ENCODE measurements at places on chromosomes 11 and 22. TPM values are rescaled to one million over a fixed set of nuclear protein-coding genes. Genes with fewer than 3 reads are reported as not detected.

DNA sequence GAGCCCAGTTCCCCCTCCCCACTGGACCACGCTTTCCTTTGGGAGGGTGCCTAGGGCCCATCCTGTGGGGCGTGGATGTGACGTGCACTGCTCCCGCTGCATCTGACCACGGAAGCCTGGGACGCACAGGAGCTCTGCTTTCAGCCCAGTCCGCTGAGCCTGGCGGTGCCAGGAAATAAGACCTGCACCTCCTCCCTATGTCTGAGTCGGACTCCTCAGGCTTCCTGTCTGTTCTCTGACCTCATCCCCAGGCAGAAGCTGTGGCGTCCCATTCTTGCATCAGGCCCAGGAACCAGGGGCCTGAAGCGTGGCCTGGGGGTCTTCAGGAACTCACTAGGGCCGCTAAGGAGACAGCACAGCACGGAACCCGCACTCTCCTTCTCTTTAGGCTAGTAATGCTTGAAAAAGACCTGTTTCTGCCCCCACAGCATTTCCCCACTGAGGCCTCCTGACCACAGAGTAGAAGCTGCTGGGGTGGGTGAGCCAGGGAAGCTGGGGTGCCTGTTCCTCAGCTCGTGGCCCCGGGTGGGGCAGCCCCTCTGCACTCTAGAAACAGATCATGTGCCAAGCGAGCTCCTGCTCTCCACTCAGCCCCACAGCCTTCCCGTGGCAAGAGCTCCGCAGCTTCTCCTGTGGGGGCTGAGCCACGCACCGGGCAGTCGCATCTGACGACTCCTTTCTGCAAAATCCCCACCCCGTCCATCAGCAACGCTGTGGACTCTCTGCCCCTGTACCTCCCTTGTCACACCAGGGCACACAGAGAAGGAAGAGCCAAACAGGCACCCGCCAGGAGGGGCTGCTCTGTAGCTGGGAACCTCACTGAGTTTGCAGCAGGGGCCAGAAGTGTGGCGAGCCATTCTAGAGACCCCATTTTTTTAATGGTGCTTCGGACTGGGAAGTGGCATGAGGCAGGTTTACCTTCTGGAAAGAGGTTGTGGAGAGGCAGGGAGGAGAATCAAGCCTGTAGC, 22.6 kb downstream of the MOV10L1 start:
- no peak for DNase-seq

DNA sequence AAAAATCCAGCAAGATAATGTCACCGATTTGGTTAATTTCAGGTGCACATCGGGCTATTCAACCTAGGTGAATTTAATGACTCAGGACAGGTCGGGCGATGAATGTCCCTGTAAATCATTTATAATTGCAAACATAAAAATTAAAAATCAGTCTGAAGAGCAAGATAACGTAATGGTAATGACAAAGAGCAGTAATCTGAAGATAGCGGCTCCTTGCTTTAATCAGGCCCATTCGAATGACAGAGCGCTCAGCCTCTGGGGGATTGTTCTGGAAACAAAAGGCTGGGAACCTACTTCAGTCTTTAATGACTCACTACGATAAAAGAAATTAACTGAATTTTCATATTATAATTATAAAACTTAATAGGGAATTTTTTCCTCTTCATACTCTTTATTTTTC, 61.3 kb downstream of the RCN1 start:
- DNase-seq, result no peak

Gene KRTAP5-11
- polyA plus RNA-seq, result not detected

- no peak for DNase-seq
Measured at GRCh38 chr22:42972649-42973535, 42.1 kb downstream of the PACSIN2 start.

GRCh38 chr11:117143390-117143789, 697 bp upstream of the PAFAH1B2 start:
- DNase-seq, result peak; percentile 52

Gene ATF4
- polyA plus RNA-seq, result 301 TPM

Gene C1QTNF5
- 22.0 TPM for polyA plus RNA-seq

GRCh38 chr11:26297189-26297975, 34.5 kb upstream of the ANO3 start:
- DNase-seq, result peak; percentile 40

- DNase-seq, result no peak
Measured at GRCh38 chr11:31860391-31860790, 49.3 kb upstream of the PAX6 start.

GRCh38 chr11:109783840-109784239, 309.4 kb upstream of the ZC3H12C start:
- DNase-seq, result no peak

GRCh38 chr22:45470871-45471270, 31.8 kb upstream of the FBLN1 start:
- no peak for DNase-seq

GRCh38 chr22:23888615-23889401, 5.4 kb upstream of the MIF start:
- DNase-seq, result no peak

Gene RPL27A
- polyA plus RNA-seq, result 1,860 TPM

GRCh38 chr22:33513388-33514338, 406.6 kb downstream of the LARGE1 start:
- no peak for DNase-seq

Gene MMP27
- not detected for polyA plus RNA-seq

- no peak for DNase-seq
Measured at GRCh38 chr22:36239150-36239400, 252 bp downstream of the APOL2 start.

DNA sequence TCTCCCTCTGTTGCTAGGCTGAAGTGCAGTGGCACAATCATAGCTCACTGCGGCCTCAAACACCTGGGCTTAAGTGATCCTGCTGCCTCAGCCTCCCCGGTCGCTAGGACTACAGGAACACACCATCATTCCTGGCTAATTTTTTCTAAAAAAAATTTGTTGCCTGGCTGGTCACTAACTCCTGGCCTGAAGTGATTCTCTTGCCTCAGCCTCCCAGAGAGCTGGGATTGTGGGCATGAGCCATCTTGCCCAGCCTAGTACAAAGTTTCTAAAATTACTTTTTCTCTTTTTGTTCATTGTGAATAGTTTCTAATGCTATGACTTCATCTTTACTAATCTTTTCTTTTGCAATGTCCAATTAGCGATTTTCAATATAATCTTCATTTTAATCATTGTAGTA, 12.5 kb downstream of the RBM7 start:
- no peak for DNase-seq

DNA sequence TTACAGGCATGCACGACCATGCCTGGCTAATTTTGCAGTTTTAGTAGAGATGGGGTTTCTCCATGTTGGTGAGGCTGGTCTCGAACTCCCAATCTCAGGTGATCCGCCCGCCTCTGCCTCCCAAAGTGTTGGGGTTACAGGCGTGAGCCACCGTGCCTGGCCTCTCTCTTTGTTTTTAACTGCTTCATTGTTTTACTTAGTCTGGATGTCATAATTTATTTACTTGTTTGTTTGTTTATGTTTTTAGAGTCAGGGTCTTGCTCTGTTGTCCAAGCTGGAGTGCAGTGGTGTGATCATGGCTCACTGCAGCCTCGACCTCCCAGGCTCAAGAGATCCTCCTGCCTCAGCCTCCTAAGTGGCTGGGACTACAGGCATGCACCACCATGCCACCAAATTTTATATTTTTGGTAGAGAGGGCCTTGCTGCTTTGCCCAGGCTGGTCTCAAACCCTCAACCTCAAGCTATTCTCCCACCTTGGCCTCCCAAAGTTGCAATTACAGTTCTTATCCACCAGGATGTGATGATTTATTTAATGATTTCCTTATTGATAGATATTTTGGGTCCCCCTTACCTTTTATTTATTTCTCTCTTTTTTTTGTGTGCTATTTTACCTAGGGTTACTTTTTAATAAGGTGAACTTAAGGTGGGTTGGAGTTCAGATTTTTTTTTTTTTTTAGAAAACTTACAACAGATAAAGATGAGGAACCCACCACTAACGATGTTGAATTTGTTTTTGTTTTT, 52.6 kb upstream of the ADA2 start:
- DNase-seq, result no peak

Gene EPS8L2
- 104 TPM for polyA plus RNA-seq

Gene P4HA3
- 1.2 TPM for polyA plus RNA-seq

GRCh38 chr22:36234213-36234612, 5.1 kb downstream of the APOL2 start:
- DNase-seq, result no peak

Gene ACR
- polyA plus RNA-seq, result 0.54 TPM

DNA sequence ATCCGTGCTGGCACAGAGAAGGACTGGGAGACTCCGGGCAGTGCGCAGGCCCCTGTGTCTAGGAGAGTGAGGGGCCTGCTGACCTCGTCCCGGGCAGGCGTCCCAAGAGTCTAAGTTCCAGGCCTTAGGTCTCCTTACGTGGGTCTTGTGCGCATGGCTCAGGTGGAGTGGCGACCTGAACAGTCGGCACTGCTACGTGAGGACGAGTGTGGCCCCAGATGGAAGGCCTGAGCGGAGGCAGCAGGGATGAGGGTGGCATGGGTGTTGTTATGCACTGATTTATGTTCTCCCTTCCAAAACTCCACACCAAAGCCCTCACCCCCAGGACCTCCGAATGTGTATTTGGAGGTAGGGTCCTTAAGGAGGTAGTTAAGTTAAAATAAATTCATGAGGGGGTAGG, 20.7 kb upstream of the SEPTIN5 start:
- DNase-seq, result no peak

DNA sequence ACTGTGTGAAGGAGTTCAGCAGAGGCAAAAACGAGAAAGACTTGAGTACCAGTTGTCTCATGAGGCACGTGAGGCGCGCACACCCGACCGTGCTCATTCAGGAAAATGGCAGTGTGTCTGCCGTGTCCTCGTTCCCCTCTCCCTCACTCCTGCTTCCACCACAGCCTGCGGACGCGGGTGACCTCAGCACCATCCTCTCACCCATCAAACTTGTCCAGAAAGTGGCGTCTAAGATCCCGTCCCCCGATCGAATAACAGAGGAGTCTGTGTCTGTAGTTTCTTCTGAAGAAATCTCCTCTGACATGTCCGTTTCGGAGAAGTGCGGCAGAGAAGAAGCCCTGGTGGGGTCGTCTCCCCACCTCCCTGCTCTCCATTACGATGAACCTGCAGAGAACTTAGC, 30.4 kb downstream of the ZBED4 start:
- no peak for DNase-seq

- no peak for DNase-seq
Measured at GRCh38 chr11:9895006-9895405, 231.1 kb downstream of the SWAP70 start.

Gene MUC2
- 0.14 TPM for polyA plus RNA-seq

DNA sequence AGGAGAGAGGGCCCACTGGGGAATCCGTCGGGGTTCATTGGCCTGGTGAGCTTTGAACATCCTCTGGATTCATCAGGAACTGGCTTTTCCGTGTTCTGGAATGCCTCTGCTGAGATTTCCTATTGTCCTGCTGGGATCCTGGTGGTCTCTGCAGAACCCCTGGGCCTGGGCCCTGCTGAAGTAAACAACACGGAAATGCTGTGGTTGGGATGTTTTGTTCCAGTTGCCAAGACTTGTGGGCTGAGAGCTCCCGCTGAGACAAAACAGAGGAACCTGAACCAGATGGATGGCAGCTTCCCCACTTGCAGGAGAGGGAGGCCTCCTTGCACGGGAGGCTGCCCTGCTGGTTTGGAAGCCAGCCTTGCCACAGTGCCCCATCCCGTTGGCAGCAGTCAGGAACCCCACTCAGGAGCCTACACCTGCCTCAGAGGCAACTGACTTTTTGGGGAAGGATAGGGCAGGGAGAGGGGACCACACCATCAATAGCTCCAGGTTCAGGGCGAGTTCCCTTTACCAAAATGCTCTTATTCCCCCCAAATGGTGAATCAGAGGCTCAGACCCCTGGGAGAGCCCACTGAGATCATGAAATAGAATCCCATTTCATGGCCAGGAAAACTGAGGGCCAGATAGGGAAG, 60.7 kb downstream of the LRRC32 start:
- no peak for DNase-seq

Gene PLAAT5
- polyA plus RNA-seq, result 0.99 TPM

GRCh38 chr11:33476945-33477606, 219.9 kb downstream of the HIPK3 start:
- DNase-seq, result no peak

- DNase-seq, result no peak
Measured at GRCh38 chr11:57479911-57480310, 19.6 kb downstream of the RTN4RL2 start.

GRCh38 chr11:57491371-57492061, 24.0 kb downstream of the SLC43A1 start:
- DNase-seq, result no peak

GRCh38 chr11:69808667-69809086, 10.5 kb downstream of the FGF3 start:
- DNase-seq, result no peak

Gene PRAME
- polyA plus RNA-seq, result 1.3 TPM

- DNase-seq, result no peak
Measured at GRCh38 chr11:3002871-3003270, 10.7 kb upstream of the NAP1L4 start.

GRCh38 chr11:6099577-6099976, 7.9 kb upstream of the OR56B4 start:
- DNase-seq, result no peak

DNA sequence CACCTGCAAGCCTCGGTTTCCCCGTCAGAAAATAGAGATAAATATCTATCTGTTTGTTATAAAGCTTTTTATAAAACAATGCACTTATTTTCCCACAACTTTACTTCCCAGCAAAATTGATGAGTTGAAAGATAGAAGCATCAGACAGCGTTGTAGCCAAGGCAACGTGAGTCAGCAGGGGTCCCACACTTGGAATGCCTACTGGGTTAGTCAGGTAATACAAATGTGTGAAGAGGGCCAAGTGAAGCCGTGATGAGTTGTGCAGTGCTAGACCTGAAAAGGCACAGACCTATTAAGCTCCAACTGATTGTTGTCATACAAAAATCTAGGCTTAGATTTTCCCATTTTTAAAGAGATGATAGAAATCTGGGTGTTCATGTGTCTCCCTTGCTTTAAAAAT, 118.7 kb downstream of the PGR start:
- no peak for DNase-seq
